CD8-positive, alpha-beta memory T cell (primary cell): ENCODE measurements at places on chromosomes 3 and 15. TPM values are rescaled to one million over a fixed set of nuclear protein-coding genes. Genes with fewer than 3 reads are reported as not detected.

GRCh38 chr15:25057574-25057973 lies 102.8 kb downstream of the SNRPN start:
- H3K27me3 ChIP-seq, result no peaks in the 10 kb centered on the region
- H3K4me1 ChIP-seq, result no peaks in the 10 kb centered on the region
- peak overlapping the region; percentile 22 for H3K4me3 ChIP-seq
- peaks cover 66% of the 10 kb centered on the region for H3K36me3 ChIP-seq

DNA sequence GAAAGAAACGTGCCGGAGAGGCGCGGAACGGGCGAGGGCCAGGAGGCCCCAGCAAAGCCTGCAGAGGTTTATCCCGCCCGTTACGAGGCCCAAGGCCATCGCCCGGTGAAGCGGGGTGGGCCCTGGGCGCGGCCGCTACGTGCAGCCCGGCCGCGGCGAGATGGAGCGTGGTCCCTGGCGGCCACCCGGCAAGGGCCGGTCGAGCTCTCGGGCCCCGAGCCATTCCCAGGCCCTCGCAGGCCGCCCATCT lies 1.1 kb downstream of the PKM start:
- no peaks in the 10 kb centered on the region for H3K36me3 ChIP-seq
- DNase-seq, result no peak
- H3K4me3 ChIP-seq, result peak overlapping the region; percentile 63
- H3K27ac ChIP-seq, result peak overlapping the region; percentile 86
- peaks cover 53% of the 10 kb centered on the region for H3K4me1 ChIP-seq

DNA sequence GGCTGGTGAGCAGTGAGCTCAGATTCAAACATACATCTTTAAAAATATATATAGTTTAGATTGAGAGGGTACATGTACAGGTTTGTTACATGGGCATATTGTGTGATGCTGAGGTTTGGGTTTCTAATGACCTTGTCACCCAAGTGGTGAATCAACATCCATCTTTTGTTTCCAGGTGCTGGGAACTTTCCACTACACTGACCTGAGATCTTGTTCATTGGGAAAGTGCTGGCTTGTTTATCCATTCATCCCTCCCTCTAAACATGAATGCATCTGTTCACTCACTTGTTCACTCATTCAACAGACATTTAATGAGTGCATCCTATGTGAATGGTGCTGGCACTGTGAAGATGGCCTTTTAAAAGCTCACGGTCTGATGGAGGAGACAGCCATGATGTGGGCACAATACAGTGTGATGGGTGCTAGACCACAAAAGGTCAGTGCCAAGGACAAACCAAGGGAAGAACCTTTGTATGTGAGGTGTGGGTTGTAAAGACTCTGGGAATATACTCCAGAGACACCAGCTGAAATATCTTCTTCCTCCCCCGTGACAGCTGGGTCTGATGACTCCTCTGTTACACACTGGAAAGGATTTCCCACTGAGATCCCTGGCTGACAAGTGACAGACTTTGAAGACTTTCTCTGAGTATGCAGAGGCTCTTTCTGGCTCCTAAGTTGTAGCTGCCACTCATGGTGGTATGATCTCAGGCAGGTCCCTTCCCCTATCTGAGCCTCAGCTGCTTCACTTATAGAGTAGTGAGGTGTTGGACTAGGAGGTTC lies 16.2 kb upstream of the ITGA11 start:
- H3K27me3 ChIP-seq, result peaks cover 11% of the 10 kb centered on the region
- no peak for DNase-seq
- H3K4me1 ChIP-seq, result no peaks in the 10 kb centered on the region
- H3K36me3 ChIP-seq, result no peaks in the 10 kb centered on the region
- H3K4me3 ChIP-seq, result no peak overlapping the region

DNA sequence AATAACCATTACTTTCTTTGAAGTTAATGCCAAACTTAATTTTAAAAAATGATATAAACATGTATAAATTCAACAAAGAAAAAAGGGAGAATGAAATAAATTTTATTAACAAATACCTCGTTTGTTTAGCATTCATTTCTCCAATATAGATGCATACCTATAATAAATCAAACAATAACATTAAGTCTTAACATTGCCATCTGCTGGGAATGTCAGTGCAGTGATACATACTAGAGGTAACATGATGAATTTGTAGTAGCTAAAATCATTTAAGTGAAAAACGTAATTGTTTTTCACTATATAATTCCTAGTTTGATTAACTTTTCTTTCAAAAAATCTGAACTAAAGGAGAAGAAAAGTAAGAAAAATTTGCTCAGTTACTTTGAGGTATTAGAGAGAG lies 340.2 kb upstream of the CBLB start:
- peaks cover 16% of the 10 kb centered on the region for H3K4me1 ChIP-seq
- no peak for DNase-seq
- H3K27me3 ChIP-seq, result no peaks in the 10 kb centered on the region
- no peaks in the 10 kb centered on the region for H3K36me3 ChIP-seq

- H3K4me3 ChIP-seq, result no peak overlapping the region
- no peaks in the 10 kb centered on the region for H3K27me3 ChIP-seq
- no peak for DNase-seq
- no peaks in the 10 kb centered on the region for H3K36me3 ChIP-seq
- no peak overlapping the region for H3K27ac ChIP-seq
These were observed 94.6 kb downstream of the CYP19A1 start for GRCh38 chr15:51243774-51244173.

IL12A gene
- not detected for total RNA-seq

C3orf52 gene
- 2.8 TPM for total RNA-seq

MYO5C gene
- 0.33 TPM for total RNA-seq

- no peaks in the 10 kb centered on the region for H3K36me3 ChIP-seq
- no peak overlapping the region for H3K4me3 ChIP-seq
- no peak overlapping the region for H3K27ac ChIP-seq
These were observed 357.0 kb upstream of the ICE2 start for GRCh38 chr15:60835974-60836373.

GRCh38 chr3:144107923-144108322 lies 136.3 kb downstream of the DIPK2A start:
- no peaks in the 10 kb centered on the region for H3K36me3 ChIP-seq
- H3K27me3 ChIP-seq, result no peaks in the 10 kb centered on the region
- no peaks in the 10 kb centered on the region for H3K4me1 ChIP-seq
- H3K27ac ChIP-seq, result no peak overlapping the region
